ENCODE measurements at places on chromosomes 2 and 18.
A peak's percentile ranks its signal among the peaks of the same experiment; 100 is the strongest.

- no peak for DNase-seq
Measured at GRCh38 chr2:12397854-12398253, 318.9 kb upstream of the TRIB2 start.

GRCh38 chr2:191927319-191927867 lies 80.5 kb upstream of the CAVIN2 start:
- peak; percentile 88 for DNase-seq

DNA sequence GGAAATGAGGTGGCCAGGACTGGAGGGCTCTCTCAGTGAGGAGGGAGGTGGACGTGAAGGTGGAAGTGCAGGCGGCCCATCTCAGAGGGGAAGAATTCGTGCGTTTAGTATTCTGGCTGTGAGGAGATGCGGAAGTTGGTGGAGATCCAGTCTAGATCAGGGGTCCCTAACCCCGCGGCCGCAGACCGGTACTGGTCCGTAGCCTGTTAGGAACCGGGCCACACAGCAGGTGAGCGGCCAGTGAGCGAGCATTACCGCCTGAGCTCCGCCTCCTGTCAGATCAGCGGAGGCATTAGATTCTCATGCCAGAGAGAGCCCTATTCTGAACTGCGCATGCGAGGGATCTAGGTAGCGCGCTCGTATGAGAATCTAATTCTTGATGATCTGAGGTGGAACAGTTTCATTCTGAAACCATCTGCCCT lies 1.6 kb upstream of the FHOD3 start:
- DNase-seq = no peak

GRCh38 chr2:10267036-10267435 lies 35.7 kb upstream of the HPCAL1 start:
- no peak for DNase-seq

DNA sequence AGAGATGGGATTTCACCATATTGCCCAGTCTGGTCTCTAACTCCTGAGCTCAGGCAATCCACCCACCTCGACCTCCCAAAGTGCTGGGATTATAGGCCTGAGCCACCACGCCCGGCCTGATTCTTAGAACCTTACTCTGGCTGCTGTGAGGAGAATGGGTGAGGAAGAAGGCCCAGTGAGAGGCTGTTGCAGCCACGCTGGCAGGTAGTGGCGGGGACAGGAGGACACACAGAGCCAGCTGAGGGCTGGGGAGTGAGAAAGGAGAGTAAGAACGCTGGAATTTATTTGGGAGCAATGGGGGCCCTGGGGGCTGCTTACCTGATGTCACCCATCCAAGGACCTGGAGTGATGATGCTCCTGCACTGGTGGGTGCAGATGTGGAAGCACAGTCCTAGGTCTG lies 153.8 kb upstream of the SIX3 start:
- DNase-seq = no peak

DNA sequence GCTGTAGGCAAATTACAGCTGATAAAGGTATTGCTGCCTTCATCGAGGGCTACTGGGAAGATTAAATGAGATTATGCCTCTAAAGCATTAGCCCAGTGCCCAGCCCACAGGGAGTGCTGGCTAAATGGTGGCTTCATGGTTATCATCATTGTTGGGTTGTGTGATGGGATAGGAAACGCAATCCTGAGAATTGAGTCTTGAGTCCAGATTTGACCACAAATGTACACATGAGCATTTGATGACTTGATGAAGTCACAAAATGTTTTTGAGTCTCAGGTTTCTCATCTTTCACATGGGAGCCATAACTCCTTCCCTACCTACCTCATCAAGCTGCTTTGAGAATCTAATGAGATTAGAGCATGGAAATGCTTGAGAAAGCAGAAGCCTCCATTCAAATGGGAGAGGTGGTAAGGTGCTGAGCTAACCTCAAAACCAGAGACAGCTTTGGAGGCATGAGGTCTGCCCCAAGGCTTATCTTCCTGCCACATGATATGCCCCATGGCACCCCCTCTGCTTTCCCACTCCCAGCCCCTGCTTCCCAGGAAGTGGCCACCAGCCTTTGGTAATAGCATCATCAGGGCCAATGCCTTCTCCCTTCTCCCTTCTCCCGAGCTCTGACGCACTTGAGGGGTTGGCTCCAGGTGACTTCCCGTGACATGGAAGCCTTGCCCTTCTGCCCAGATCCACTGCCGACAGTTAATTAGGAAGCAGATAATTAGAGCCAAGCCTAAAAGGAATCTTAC lies 149.4 kb upstream of the EPAS1 start:
- no peak for DNase-seq

- no peak for DNase-seq
Measured at GRCh38 chr2:128550389-128550788, 231.7 kb upstream of the HS6ST1 start.

DNA sequence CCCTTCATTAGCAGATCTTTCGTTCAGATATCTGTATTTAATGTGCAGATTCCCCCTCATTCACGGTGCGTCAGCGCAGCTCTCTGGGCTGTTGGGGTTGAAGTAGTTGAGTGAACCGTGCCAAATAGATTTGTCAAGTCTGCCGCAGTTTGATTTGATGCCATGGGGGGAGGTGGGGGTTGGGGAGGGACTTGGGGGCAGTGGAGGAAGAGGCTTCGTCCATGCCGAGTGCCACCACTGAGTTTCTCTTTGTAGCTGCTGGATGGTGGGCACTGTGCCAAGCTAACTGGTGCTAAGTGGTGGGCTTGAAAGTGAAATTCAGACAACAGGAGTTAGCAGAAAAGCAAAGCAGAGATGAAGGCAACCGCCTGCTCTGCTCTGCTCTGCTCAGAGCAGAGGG lies 47.9 kb downstream of the NRP2 start:
- DNase-seq = no peak

DNA sequence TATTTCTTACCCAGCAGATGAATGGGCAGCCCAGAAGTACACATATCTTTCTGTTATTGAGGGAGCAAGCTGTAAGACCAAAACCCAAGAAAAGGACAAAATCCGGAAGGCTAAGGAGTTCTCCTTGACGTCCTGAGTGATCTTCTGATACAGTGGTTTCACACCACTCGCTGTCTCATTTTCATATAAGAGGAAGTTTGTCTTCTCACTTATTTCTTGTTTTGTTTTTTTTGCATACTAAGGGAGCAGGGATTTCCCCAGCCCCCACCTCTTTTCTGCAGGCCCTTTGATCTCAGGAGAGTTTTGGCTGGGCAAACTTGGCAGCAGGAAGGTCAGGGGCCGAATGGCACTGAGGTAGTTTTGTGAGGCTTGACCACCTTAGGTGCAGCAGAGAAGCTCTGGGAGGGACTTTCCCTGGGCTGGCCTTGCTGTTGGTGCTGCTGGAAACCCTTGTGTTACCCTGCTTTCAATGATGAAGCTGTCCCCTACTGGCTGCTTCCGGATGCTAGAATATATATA lies 13.3 kb downstream of the CHRNA1 start:
- no peak for DNase-seq

GRCh38 chr18:25146512-25146910 lies 205.5 kb downstream of the ZNF521 start:
- no peak for DNase-seq

DNA sequence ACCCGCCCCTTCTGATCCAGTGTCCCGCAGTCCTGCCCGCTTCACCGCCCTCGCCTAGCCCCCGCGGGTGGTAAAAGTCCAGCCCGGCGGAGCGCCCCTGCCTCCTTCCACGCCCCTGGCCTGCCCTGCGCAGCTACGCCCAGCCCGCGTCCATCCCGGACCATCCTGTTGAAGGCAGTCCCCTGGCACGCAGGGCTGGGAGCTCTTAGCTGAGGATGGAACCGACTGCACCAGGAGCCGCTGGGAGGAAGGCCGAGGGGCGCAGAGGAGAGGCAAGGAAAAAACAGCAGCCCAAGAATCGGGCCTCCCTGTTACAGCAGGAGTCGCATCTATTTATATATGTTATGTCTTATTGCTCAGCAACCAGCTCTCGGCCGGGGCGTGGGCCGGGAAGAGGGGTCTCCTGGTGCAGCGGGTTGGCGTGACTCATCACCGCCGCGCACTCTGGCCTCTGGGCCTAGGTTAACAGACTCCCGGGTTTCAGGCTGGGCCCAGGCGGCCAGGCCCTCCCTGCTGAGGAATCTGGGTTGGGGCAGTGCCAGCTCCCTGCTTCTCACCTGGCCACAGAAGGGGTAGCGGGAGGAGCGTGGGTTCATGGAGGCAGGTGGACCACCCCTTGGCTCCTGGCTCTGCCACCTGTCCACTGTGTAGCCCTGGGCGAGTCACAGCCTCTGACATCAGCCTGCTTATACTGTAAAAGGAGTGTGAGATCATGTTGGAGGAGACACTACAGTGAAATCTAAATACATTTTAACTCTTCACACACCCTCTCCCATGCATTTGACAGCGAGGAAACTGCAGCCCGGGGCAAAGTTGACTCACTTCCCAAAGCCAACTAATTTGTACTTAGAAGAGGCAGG lies 13.4 kb upstream of the MAP3K2 start:
- DNase-seq = peak; percentile 78

- no peak for DNase-seq
Measured at GRCh38 chr2:160484859-160485520, 8.6 kb downstream of the RBMS1 start.

DNA sequence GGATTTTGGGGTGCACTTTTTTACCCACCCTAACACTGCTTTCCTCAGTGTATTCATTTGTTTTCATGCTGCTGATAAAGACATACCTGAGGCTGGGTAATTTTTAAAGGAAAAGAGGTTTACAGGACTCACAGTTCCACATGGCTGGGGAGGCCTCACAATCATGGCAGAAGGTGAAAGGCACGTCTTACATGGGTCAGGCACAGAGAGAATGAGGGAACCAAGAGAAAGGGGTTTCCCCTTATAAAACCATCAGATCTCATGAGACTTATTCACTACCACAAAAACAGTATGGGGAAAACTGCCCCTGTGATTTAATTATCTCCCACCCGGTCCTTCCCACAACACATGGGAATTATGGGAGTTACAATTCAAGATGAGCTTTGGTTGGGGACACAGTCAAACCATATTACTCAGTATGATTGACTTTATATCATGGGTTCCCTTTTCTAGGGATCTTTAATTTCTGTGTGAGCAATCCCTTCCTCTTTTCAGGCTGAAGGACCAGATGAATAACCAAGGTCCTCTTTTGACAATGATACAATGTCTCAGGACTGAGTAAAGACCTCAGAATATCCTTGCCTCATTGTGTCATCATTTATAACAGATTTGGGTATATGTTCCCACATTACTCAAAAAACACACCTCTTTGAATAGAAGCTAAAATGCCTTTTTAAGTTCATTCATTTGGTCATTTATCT lies 100.1 kb upstream of the TRIB2 start:
- no peak for DNase-seq

DNA sequence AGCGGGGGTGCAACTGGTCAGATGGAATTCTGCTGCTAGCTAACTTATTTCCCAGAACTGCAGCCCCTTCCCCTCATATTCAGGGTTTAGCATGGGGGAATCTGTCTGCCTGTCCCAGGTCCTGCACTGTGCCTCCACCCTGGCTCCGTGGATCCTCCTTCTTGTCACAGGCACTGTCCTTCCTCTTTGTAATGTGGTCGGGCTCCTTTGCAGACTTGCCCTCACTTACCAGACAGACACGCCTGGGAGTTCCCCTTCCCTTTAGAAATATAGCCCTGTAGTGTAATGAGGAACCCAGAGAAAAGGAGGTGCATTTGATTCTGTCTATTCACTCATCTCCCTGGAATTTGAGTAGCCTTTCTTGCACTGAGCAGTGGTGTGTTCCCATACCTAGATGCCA lies 108.7 kb downstream of the TRIM43 start:
- DNase-seq = no peak

DNA sequence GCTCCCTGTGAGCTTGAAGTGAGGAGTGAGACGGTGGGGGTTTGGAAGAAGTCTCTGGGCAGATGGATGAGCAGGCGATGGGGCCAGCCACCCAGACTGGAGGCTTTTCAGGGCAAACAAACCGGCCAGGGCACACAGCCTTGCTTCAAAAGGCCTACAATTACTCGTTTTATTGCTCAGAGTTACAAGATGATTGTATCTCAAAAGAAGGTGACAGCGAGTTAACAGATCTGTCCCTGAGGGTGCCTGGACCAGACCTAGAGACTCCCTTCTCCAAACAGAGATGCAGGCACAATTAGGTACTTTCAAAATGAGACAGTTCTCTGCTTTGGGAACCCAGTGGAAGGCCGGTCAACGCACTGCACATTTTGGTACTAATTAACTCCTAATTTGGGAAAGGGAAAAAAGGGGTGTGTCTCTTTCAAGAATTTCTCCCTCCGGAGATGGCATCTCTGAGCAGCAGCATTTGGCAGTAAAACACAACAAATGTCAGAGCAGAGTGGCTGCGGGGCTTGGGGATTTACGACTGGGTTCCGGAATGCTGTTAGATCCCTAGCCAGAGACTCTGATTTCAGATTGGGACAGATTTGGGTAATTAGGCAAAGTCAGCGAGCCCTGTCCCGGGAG lies 226.7 kb downstream of the TTC32 start:
- peak; percentile 30 for DNase-seq

DNA sequence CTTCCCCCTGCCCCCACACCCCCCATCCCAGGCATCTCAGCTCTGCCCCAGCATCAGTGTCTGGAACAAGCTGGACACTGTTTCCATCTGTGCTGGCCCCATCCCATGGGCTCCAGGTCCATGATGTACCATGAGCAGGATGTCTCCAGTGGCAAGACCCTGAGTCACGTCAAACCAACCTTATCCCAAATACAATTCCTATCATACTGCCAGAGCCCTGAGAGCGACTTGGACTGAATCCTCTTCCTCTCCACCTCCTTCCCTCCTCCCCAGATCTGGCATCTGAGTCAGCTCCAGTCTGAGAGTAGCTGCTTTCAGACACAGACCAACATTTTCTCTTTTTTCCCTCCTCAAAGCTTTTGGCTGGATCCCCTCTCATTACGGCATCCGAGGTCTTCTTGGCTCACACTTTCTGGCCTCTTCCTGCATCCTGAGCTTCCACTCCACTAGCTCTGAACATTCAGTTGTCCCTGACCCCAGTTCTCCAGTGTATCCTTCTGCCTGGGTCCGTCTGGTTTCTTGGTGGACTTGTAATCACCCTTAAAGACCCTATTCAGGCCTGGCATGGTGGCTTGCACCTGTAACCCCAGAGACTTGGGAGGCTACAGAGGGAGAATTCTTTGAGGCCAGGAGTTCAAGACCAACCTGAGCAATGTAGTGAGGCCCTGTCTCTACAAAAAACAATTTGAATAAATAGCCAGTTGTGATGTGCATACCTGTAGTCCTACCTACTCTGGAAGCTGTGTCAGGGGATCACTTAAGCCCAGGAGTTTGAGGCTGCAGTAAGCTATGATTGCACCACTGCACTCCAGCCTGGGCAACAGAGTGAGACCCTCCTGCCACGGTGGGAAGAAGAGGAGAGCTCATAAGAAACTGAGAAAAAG lies 68.3 kb downstream of the ACKR3 start:
- DNase-seq = peak; percentile 17

DNA sequence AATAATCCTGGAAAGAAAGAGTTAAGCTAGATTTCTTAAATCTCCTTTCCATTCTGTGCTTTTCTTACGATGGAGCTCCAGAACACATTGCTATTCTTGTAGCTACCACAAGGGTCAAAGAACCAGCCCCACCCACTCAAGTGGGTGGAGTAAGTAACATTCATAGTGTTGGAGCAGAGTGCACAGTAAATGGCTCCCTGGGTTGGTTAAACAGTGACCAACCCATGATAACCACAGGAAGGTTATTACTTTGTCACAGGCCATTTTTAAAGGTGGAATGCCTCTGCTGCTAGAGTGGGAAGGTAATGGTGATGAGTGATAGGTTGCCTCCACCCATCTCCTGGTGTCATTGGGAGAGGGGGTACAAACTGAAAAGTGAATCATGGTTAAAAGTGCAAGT lies 13.9 kb downstream of the ARPC2 start:
- peak; percentile 37 for DNase-seq

GRCh38 chr2:241734467-241735208 lies at the start of gene D2HGDH:
Gene D2HGDH, plus strand, starts transcription at chr2:241734630. Its CDS starts 595 bp downstream, at chr2:241735225.
- peak; percentile 85 for DNase-seq

- no peak for DNase-seq
Measured at GRCh38 chr2:150391779-150392178, 95.7 kb downstream of the RND3 start.
